ENCODE measurements at places on chromosomes 6 and 20.

- DNase-seq: no peak
Observed at GRCh38 chr6:106474466-106474865, 113.9 kb downstream of the CRYBG1 start.

GRCh38 chr6:12024699-12025434 lies 12.8 kb downstream of the HIVEP1 start:
- DNase-seq: no peak

- DNase-seq: no peak
Observed at GRCh38 chr20:37277253-37277593, 12.2 kb upstream of the MANBAL start.

DNA sequence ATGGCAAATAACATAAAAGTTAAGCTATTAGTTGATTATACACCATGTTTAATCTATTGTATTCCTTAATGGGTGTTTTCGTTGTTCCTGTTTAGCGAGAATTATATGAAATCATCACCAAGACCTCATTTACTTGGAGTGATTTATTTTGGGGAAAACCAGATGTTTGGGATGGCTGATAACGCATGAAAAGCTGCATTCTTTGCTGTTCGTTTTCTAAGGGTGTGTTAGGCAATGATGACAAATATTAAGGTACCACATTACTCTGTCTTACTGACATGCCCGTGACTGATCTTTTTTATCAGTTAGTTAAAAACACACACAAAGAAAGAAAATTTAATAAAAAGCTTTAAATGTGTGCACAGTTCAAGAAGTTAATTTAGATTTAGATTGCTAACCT lies 176.4 kb downstream of the ZFP64 start:
- DNase-seq: no peak

DNA sequence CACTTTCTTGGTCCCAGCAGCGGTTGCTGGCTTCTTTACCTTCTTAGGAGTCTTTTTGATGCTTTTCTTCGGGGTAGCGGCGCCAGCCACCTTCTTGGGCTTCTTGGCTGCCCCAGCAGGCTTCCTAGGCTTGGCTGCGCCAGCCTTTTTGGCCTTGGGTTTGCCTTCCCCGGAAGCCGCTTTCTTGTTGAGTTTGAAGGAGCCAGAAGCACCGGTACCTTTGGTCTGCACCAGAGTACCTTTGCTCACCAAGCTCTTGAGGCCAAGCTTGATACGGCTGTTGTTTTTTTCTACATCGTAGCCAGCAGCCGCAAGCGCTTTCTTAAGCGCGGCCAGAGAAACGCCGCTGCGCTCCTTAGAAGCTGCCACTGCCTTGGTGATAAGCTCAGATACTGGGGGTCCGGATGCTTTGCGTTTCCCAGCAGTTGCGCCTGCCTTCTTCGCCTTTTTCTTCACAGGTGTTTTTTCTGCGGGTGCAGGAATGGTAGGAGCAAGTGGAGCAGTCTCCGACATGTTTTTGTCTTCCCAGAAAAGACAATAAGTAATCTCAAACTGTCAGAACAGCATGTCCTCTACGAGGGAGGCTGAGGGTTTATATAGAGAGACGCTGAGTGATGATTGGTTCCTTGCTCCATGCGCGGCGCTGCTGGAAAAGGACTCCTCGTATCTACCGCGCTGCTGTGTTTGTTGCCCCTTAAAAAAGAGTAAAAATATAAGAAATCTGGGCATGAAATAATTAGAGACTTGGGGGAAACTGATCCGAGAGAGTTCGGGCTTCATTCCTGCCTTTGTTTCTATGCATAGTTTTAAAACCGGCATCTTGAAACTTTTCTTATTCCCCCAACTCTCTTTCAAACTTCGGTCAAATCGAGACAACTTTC lies 130.3 kb upstream of the BTN3A2 start:
- DNase-seq: peak; percentile 72

- DNase-seq: no peak
Observed at GRCh38 chr6:25602674-25602982, 49.4 kb upstream of the SCGN start.

DNA sequence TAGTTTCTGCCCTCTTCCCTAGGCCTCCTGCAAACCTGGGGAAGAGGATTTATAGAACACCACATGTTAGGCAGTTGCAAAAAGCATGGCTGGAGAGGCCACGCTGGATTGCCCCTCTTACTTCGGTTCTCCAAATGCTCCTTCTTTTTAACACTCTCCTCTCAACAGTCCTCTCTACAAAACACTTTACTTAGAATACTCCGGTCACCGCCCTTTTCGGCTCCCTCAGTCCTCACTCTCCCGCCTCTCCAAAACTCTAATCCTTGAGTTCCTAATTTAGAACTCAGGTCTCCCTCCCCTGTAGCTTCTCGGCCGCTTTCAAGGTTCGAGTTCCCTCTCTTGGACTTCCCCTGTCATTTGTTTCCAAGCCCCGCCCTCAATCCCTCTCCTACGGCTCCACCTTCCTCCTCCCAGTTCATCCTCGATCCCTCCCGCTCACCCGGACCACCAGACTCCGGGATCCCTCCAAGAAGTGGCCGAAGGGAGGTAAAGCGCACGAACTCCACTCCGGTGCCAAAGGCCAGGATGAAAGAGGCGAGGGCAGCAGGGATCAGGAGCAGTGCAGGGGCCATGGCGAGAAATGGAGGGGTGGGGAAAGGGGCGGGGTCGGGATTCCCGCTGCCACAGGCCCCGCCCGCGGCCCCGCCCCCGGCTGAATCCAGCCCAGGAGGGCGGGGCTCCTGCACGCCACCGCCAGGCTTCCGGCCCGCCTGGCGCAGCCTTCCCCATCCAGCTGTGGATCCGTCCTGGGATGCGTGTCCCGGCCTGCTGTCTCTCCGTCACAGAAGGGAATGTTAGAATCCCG lies at the start of gene NRM:
TSS of gene NRM (minus strand) at position 582 of the 805 bp plus-strand sequence. CDS start at position 572, 10 bp downstream.
- DNase-seq: peak; percentile 94

DNA sequence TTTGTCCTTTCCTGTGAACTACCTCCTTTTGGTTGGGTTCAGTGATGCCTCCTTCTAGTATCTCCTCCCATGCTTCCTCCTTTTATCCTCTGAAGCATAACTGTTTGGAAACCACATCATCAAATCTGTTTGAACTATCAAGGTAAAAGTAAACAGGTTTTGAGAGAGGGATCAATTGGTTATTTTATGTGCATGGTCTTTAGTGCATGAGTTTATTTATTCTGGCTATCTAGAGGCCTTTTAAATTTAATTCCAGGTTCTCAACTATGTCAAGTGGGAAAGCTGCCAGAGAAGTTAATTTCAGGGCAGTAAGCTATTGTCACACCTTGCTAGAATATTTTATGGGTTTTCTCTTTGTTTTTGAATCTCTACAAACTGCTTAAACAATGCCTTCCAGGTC lies 54.1 kb downstream of the WASF1 start:
- no peak for DNase-seq

GRCh38 chr6:137776786-137777686 lies 90.0 kb upstream of the TNFAIP3 start:
- no peak for DNase-seq

DNA sequence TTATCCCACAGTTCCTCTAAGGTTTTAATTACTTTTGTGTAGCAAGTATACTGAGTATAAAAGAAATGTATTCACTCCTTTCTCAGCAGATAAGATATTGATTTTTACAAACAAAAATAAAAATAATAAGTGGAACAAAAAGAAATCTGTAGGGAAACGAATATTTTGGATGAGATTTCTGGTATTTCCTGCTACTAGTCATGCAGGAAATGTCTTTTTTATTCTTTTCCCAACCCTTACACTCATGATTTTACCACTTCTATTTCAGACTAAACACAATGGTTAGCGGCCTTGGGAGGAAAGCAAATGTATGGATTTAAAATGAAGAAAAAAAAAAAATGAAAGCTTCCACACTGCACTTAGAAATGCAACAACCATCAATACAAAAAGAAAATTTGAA lies 580.5 kb upstream of the MARCKS start:
- DNase-seq: no peak

DNA sequence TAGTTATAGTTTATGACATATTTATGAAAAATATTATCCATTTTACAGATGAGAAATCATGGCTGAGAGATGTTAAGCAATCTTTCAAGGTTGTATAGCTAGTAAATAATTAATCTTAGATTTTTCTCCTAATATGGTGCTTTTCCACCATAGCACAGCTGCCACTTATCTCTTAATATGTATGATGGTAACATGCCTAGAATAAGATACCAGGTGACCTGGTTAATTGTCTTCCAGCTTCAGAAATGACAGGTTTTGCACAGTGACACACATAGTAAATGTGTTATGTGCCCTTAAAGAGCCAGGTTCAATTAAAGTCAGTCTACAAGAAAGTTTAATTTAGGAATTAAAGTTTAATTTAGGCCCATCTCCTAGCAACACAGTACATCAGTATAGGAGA lies 14.8 kb downstream of the TUBB2A start:
- no peak for DNase-seq

GRCh38 chr6:18424201-18424600 lies 37.1 kb downstream of the RNF144B start:
- no peak for DNase-seq

DNA sequence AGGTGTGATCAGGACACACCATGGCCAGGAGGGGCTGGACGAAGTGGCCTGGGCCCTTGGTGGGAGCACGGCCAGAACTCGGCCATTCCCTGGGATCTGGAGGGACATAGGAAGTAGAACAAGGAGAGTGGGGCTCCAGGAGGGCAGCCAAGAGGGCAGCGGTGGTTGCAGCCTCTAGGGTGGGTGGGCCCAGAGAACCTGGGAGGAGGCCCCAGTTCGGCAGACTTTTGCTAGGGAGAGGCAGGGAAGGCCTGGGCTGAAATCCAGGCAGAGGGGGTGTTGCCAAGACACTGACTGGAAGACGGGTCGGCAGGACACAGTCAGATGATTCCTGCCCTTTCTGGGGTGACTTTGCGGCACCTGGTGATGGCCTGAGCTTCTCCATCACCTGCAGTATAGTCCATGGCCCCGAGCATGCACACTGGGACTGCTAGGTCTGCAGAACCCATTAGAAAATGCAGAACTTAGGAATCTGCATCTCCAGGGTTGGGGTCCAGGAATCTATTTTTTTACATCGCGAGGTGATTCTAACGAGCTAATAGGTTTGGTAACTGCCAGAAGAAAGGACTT lies 224.8 kb downstream of the SYNDIG1 start:
- DNase-seq: no peak

DNA sequence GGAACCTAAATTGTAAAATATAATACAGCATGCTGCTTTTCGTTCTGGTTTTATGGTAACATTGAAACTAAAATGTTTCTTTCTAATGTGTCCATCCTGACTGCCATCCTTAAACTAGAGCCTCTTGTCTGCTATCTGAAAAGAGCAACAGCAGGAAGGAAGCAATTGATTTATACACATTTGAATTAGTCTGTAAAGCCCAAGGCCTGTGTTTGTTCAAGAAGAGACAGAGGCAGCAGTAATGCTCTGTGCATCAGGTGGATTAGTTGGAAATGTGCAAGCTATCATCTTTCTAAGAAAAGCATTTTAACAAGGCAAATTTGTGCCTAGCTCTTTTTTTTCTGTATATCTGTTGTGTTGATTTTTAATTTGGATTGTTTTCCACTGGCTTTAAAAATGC lies 128.6 kb downstream of the SCAF8 start:
- no peak for DNase-seq

- no peak for DNase-seq
Observed at GRCh38 chr20:2104236-2104635, 2.6 kb downstream of the STK35 start.

DNA sequence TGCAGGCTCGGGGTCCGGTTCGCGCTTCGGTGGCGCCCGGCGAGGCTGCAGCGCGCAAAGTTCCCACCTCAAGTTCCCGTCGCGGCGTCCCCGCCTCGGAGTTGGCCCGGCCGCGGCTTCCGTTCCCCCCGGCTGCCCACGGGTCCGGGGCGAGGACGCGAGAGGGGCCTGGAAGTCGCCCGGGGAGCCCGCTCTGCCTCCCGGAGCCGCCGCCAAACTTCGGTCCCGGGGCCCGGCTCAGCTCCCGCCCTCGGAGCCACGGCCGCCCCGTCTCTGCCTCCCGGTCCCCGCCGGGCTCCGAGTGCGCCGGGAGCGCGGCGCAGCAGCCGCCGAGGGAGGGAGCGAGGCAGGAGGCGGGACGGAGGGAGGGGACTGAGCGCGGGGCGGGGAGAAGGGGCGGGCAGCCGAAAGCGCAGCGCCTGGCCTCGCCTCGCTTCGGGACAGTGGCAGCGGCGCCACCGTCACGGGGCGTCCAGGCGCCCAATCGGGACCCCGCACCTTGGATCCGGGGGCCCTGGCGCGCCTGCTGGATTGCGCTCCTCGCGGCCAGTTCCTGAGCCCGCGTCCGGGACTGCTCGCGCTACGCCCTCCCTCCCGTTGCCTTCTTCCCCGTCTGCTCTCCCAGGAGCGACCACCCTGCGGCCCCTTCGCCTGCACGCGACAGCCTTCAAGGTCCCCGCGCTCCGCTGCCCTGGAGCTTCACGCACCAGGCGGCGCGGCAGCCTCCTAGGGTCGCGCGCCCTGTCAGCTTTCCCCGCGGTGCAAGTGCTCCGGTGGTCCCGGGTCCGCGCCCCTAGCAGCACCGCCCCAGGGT lies at the start of gene KCNG1:
TSS of gene KCNG1 (minus strand) at position 305 of the 814 bp plus-strand sequence. CDS start 12,769 bp downstream, outside the sequence.
- peak; percentile 90 for DNase-seq

- no peak for DNase-seq
Observed at GRCh38 chr6:52534966-52535390, 41.9 kb downstream of the TRAM2 start.

DNA sequence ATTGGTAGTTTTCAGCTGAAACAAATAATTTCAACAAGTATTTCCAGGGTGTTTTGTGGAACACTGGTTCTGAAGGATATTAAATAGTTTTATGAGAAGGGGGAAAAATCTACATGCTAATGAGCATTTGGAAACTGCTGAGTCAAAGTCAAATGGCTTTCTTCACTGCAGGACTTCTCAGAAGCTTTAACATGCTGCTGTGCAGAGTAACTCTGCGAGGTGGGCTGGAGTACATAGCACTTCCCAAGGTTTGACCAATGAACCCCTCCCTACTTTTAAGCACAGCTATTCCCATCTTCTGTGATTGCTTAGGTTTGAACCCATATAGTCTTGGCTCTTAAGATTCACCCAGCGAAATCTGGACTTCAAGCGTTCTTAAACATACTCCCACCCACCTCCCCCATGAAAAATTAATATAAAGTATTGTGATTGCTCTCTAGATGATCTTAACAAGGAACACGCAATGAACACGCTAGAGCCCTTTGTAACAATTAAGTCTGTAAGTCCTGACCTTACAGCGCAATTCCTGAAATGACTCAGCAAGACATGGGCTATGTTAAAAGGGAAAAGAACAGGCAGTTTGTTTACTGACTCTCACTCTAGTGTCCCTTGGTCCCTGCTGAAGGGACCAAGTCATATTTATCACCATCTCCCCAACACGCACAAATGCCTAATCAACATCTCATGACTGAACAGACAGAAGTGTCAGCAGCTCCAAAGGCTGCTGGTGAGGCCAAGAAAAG lies 105.2 kb downstream of the NFATC2 start:
- no peak for DNase-seq

Measured in HEK293T (cell line).